Esophagus muscularis mucosa (tissue), 4 donors: ENCODE measurements at places on chromosomes 1 and 21. TPM values are rescaled to one million over a fixed set of nuclear protein-coding genes. Genes with fewer than 3 reads are reported as not detected.

FCRL4 gene
- total RNA-seq, result not detected

GRCh38 chr1:220810179-220810653 is 23.5 kb downstream of the MTARC1 start:
- DNase-seq, result no peak

DNA sequence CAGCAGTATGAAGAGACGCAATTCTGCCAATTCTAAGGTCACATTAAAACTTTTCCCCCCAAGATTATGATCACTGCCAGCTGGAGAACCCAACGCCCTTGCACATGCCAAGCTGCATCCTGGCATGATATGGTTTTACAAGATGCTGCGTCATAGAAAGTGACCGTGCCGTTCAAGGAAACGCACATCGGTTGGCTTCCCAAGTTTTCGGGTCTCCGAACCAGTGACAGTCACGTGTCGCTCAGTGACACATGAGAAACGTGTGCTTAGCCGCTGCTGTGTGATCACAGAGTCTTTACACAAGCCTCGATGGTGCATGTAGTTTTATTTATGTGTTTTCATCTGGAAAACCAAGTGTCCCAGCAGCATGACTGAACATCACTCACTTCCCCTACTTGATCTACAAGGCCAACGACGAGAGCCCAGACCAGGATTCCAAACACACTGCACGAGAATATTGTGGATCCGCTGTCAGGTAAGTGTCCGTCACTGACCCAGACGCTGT is 7.4 kb downstream of the SMIM1 start:
- no peak for DNase-seq

GRCh38 chr1:33177996-33178540 is 3.8 kb downstream of the TRIM62 start:
- DNase-seq, result no peak

DNA sequence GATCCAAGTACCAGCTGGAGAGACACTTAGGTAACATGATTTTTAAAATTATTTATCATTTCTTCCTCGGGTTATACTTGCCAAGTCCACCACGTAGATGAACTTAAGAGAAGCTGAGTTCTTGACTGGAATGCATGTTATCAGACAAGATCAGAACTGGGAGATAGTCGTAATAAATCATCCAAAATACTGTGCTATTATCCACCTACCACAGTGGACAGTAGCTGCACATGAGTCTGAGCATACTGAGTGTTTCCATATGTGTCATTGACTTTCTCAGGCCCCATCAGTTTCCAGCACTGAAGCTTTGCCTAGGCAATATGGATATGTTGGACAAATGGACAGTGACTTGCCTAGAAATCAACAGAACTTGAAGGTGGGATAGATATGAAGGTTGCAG is 77.9 kb upstream of the RRP15 start:
- DNase-seq, result no peak

DNA sequence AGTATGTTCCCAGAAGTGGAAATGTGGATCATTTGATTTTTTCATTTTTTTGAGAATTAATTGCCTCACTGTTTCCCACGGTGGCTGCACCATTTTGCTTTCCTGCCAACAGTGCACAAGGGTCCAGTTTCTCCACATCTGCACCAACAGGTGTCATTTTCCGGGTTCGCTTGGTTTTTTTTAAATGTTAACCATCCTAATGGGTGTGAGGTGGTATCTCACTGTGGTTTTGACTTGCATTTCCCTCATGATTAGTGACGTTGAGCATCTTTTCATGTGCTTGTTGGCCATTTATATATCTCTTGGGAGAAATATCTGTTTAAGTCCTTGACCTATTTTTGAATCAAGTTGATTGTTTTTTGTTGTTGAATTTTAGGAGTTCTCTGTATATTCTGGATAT is 3.0 kb downstream of the COL6A2 start:
- DNase-seq, result peak; percentile 88
